ENCODE measurements at places on chromosomes 1 and 21. TPM values are rescaled to one million over a fixed set of nuclear protein-coding genes. Genes with fewer than 3 reads are reported as not detected.

GRCh38 chr1:34529935-34530859, 224.7 kb upstream of the GJB5 start:
- H3K36me3 ChIP-seq: no peaks in the 10 kb centered on the region
- DNase-seq: peak; percentile 88
- H3K4me1 ChIP-seq: no peaks in the 10 kb centered on the region
- no peak overlapping the region for H3K4me3 ChIP-seq
- no peak overlapping the region for H3K27ac ChIP-seq

GRCh38 chr1:218377143-218377660, 32.1 kb downstream of the TGFB2 start:
- no peak for DNase-seq
- H3K36me3 ChIP-seq: no peaks in the 10 kb centered on the region
- peaks cover 6% of the 10 kb centered on the region for H3K4me1 ChIP-seq

DNA sequence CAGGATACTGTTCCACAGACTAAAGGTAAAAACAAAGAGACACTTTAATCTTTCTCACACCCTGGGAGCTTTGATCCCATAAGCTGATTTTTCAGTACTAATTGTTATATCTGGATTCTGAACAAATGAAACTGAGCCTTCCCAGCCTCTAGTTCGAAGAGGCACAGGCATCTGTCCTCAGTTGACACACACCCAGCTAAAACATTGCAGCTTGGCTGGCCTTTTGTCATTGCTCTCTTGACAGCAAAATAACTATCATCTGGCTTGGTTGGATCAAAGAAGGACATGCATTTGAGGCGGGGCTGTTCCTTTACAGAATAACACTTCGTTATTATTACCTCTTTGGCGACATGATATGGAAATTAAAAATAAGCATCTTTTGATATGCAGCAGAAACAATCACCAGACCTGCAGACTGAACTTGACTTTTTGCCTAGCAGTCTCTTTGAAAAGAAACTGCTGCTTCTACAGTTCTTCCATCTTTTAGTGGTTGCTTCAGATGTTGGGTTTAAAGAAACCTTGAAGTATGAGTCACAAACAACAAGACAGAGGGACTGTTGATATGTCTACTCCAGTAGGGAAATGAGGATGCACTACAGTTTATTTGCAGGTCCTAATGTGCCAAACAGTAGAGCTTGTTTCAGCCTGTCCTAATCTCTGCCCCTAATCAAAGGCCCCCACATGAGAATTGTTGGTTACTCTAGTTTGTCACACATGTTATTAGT, 166.5 kb downstream of the TPR start:
- H3K4me3 ChIP-seq: no peak overlapping the region
- no peaks in the 10 kb centered on the region for H3K27me3 ChIP-seq
- H3K4me1 ChIP-seq: no peaks in the 10 kb centered on the region
- H3K27ac ChIP-seq: no peak overlapping the region

GRCh38 chr1:35044431-35044830, 12.7 kb upstream of the ZMYM6 start:
- H3K36me3 ChIP-seq: no peaks in the 10 kb centered on the region
- H3K4me1 ChIP-seq: no peaks in the 10 kb centered on the region
- no peak for DNase-seq
- H3K27me3 ChIP-seq: no peaks in the 10 kb centered on the region
- no peak overlapping the region for H3K27ac ChIP-seq
- H3K4me3 ChIP-seq: no peak overlapping the region

DNA sequence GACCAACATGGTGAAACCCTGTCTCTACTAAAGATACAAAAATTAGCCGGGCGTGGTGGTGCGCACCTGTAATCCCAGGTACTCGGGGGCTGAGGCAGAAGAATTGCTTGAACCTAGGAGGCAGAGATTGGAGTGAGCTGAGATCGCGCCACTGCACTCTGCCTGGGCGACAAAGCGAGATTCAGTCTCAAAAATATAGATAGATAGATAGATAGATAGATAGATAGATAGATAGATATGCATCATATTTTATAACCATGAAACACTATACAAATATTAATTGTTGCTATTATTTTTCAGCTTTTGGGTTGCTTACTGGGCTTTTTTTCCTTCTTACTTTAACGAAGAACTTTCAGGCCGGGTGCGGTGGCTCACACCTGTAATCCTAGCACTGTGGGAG, 4.8 kb upstream of the FAF1 start:
- DNase-seq: no peak
- H3K36me3 ChIP-seq: no peaks in the 10 kb centered on the region
- H3K27me3 ChIP-seq: peaks cover 2% of the 10 kb centered on the region
- no peak overlapping the region for H3K4me3 ChIP-seq
- H3K4me1 ChIP-seq: no peaks in the 10 kb centered on the region

DNA sequence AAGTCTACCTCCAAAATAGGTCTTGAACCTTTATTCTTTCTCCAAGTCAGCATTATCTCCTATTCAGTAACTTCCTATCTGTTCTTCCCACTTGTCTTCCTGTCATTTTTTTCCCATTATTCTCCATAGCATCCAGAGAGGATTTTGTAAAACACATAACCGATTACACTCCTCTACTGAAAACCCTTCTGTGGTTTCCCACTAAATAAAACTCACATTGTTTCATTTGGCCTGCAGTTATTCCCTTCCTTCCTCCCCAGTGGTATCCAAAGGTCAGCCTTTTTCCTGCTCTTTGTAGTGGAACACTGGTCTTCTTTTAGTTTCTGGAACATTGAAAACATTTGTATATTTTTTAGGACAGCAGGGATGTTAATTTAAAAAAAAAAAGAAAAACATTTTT, 266.0 kb downstream of the GPR52 start:
- H3K27ac ChIP-seq: no peak overlapping the region
- H3K4me1 ChIP-seq: no peaks in the 10 kb centered on the region
- H3K36me3 ChIP-seq: no peaks in the 10 kb centered on the region
- no peaks in the 10 kb centered on the region for H3K27me3 ChIP-seq
- H3K4me3 ChIP-seq: no peak overlapping the region

DNA sequence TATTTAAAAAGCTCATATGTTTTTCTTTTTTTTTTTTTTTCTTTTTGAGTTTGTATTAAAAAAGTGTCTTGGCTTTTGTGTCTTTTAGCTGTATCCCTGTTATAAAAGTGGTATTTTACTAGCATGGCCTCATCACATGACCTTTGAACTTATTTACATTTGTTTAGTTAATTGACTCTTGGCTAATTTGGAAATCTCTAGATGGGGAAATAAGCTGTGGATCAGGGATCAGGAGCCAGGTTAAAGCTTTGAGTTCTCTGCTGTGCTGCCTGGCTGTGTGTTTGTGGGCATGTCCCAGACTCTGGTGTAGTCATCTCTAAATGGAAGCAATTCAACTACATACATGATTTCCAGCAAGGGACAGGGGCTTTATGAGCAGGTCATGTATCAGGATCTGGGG, 56.5 kb downstream of the HHAT start:
- no peaks in the 10 kb centered on the region for H3K36me3 ChIP-seq
- H3K4me1 ChIP-seq: no peaks in the 10 kb centered on the region
- DNase-seq: no peak
- H3K27ac ChIP-seq: no peak overlapping the region
- H3K27me3 ChIP-seq: no peaks in the 10 kb centered on the region

DNA sequence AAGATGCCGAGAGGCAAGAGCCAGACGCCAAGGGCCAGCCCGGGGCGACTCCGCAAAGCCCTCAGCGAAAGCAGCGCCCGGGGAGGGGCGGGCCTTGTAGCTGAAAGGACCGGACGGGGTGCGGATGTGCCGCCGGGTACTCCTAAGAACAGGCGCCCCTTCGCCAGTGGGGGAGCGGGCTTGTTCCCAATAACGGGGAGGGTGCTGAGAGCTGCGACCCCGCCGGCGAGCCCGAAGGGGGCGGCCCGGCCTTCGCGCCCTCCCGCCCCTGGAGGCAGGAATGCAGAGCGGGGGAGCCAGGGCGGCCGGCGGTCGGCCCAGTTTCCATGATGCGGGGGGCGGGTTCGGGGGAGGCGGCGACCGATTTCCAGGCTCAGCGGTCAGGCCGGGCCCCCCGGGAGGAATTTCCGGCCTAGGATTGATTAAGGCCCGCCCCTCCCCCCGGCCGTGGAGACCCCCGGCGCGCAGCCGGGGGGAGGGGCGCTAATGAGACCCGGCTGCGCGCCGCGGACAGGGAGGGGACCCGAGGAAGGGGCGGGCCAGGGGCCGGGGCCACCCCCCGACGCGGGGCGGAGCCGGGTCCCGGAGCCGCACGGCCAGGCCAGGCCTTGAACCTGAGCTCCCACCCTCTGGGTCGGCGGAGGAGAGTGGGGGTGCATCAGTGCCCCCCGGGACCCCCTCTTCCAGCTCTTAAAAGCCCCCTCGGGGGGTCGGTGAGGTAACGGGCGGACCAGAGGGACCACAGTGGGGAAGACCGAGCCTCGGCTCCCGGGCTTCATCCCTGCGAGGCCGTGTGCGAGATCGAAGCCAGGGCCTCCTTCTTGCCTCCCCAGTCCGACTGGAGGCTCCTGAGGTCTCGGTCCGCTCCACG, 898 bp upstream of the TMEM200B start:
- no peaks in the 10 kb centered on the region for H3K36me3 ChIP-seq
- H3K4me3 ChIP-seq: peak overlapping the region; percentile 63
- H3K27me3 ChIP-seq: no peaks in the 10 kb centered on the region
- peaks cover 6% of the 10 kb centered on the region for H3K4me1 ChIP-seq
- peak; percentile 97 for DNase-seq

AURKAIP1 gene
- 111 TPM for total RNA-seq

FCN3 gene
- 7.9 TPM for total RNA-seq

LCE3D gene
- not detected for total RNA-seq

ADGRL2 gene
- total RNA-seq: 71.2 TPM

IL19 gene
- 3.6 TPM for total RNA-seq

Data from kidney (tissue), 22 donors.